ENCODE measurements at places on chromosomes 6 and 20.

DNA sequence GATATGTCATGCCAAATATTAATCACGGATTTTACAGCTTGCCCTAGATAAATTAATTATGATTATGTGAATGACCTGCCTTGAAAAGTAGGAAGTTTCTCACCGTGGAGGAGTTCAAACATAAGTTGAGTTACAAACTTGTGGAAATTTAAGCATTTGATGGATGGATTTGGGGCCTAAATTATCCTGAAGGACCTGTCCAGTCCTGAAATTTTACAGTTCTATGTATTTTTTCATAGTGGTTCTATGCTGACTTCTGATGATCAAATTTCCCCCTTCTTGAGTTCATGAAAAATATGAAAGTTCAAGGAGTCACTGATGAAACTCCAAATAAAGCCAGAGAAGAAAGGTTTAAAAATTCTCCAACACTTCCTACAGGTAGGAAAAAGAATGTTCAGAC is 178.6 kb downstream of the SLC35F1 start:
- DNase-seq, result no peak

DNA sequence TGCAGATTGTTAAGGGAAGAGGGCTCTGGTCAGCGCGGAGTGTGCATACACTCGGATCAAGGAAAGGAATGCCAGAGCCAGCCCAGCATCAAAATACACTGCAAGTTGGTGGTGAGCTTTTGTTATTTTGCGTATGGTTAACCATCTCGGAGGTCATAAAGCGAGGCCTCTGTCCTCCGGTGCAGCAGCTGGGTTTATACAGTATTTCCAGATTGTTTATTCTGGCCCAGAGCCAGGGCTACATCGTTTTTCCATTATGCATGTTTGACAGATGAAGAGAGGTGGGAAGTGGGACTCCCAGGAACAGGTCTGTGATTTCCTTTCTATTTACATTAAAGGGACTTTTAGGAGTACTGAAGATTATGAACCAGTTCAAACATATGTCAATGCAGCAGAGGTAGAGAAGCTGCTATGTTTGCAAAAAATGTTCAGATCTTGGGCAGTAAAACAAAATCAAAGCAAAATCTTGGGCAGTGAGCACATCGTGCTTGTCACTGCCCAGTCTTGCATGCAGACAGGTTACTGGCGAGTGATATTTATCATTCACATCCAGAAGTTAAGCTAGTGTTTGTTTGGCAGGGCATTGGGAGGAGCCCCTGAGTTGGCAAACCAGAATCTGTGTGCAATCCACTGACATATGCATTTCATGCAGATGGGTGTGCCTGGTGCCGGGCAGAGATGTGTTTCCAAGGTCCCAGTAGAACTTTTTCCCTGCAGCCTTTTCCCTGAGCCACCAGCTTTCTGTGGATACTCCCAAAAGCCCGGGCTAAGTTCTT is 256.3 kb upstream of the TAB2 start:
- DNase-seq, result no peak

GRCh38 chr6:24899136-24899996 is 36.4 kb downstream of the RIPOR2 start:
- no peak for DNase-seq

DNA sequence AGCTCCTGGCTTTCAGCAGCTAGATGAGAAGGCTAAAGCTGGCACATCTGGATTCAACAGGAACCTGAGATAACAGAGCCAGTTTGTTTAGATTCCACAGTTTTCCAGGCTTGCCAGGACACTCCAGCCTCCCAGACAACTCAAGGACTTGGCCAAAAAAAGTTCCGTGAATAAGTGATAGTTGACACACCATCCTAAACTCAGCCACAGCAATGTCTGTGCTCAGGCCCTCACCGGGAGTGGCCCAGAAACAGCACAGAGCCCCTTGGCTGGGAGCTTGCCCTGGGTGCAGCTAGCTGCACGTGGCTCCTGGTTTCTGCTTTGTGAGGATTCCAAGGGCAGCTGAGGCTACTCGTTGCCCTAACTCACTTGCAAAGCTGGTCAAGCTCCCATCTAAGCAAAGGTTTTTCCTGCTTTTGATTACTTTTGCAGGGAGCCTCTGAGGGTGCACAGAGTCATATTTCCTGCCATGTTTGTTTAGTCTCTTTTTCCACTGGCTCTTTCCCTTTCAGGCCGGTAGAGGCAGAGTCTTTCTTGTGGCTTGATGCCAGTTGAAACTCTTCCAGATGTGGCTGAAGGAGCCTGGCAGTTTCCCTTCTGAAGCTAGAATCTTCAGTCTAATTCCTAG is 118.3 kb upstream of the ECI2 start:
- DNase-seq, result no peak

GRCh38 chr6:144284783-144285547 is at the start of gene UTRN:
UTRN (plus strand) TSS chr6:144285335; CDS start chr6:144291829, 6,494 bp downstream.
- peak; percentile 46 for DNase-seq
